ENCODE measurements at places on chromosomes 5 and 9. TPM values are rescaled to one million over a fixed set of nuclear protein-coding genes. Genes with fewer than 3 reads are reported as not detected.

NR4A3 gene
- 1.5 TPM for total RNA-seq

NEUROG1 gene
- total RNA-seq, result not detected

CDC20B gene
- 0.08 TPM for total RNA-seq

SPAAR gene
- not detected for total RNA-seq

SPINK13 gene
- not detected for total RNA-seq
